ENCODE measurements at places on chromosomes 2 and 18.
A peak's percentile ranks its signal among the peaks of the same experiment; 100 is the strongest.

DNA sequence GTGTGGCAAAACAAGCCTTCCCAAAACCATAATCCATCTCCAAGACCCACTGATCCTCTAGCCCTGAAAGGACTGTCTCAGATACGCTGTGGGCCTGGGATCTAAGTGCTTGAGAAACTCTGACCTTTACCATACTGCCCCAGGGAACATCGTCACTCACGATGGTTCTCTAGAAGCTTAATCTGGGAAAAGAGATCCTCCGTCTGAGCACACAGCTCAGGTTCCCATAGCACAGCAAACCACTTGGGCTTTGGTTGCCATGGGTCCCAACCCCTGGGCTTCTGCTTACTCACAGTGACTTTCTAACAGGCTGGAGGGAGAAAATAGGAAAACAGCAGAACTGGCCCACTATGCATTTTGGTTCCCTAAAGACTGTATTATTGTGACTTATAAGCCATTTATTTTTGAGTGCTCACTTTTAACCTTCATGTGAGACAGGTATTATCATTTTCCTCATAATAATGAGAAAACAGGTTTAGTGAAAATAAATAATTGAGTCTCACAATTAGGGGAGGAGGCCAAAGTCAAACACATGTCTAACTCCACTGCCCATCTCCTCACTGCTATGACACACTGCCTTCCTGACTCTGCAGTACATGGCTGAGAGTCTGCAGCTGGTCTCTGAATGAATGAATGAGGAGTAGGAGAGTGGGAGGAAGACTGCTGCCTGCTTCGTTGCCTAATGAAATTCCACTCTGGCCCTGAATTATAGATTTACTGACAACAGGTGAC lies 46.7 kb downstream of the REEP1 start:
- DNase-seq = no peak

GRCh38 chr18:11873670-11874340 lies 22.6 kb downstream of the CHMP1B start:
- no peak for DNase-seq

DNA sequence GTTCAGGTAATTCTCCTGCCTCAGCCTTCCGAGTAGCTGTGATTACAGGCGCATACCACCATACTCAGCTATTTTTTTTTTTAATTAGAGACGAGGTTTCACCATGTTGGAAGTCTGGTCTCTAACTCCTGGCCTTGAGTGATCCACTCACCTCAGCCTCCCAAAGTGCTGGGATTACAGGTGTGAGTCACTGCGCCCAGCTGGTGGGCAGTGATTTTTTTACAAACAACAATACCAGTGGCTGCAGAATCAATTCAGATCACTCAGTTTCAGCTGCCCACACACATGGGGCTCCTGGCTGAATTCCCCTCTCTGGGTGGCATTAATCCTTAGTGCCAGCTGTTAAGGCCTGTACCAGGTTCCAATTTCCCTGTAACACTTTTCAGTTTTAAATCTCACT lies 13.3 kb upstream of the CYRIA start:
- no peak for DNase-seq

DNA sequence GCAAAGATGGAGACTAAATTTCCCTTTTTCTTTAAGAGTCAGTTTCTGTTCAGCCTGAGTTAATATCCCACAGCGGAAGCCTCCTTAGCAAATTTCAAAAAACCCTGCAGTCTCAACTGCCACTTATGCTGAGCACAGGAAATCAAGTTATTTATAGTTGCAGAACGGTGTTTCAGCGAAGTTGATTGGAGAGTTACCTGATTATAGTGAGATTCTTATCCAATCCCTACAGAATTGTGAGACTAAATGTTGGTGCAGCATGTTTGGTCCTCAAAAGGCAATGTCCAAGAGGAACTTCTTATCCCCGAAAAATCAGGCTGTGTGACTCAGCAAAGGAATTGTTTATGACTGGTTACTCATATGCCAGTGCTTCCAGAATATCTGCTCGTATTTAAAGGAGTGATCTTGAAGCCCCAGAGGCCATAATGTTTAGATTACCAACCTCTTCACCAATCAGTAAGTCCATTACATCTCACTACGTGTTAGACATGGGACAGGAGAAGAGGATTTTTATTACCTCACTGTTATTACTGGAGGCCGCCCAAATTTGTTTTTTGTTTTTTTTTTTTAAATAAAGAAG lies 67.9 kb downstream of the LRRFIP1 start:
- DNase-seq = peak; percentile 99

DNA sequence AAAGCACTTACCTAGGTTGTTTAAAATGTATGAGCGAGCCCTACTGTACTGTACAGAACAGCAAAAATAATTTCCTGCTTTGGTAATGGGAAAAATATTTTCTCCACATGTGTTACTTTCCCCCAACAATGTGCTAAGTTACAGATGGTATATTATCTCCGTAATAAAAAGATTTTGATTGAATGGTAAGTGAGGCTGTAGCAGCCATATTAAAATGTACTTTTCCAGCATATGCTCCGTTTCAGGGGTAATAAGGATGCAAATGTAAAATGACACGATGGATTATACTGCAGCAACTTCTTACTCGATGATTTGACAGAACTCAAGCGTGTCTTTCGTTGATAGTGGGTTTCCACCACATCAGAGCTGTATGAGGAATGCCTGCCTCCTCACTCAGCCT lies 50.5 kb downstream of the OSBPL6 start:
- no peak for DNase-seq

DNA sequence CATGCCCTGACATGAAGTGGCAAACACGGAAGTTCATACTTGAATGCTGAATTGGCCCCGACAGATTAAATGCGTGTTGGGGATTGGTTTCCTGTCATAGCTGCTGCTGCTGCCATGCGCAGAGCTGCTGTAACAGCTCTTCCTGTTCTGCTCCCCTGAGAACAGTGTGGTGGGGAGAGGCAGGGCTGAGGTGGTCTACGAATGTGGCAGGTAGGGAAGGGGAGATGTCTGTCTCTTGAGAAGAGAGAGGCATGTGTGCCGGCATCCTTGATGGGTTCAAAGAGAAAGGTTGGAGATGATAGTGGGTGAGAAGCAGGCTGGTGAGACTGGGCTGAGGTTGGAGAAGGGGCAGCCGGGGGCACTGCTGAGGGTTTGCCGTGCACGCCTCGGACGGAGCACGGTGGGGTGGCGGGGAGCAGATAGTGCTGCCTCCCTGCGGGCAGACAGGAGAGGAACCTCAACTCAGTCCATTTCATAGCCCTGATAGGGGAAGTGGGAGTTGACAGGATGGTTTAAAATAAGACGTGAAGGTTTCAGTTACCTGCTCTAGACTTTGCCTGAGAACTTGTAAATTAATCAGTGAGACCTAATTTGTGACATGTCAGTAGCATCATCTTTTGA lies 46.1 kb downstream of the TMEM185B start:
- no peak for DNase-seq

- DNase-seq = no peak
Observed at GRCh38 chr2:73264332-73264606, 20.0 kb downstream of the FBXO41 start.

GRCh38 chr2:133641942-133642725 lies 73.9 kb upstream of the NCKAP5 start:
- DNase-seq = no peak

- DNase-seq = no peak
Observed at GRCh38 chr2:232466221-232466620, 10.3 kb downstream of the ALPI start.

DNA sequence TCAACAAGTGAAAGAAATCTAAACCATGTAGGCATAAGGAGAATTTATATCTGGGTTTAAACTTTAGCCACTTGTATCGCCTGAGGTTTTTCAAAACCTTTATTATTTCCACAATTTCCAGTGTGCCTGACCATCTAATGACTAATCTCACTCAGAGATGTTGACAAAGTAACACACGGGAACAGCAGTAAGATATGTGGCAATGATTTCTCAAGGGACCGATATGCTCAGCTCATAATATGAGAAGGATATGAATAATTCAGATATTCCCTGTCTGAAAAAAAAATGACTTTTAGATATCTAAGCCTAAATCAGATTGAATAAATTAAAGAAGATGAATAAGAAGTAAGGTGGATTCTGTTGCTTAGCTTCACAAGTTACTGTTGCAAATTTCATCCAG lies 43.5 kb downstream of the TMEM163 start:
- DNase-seq = no peak

DNA sequence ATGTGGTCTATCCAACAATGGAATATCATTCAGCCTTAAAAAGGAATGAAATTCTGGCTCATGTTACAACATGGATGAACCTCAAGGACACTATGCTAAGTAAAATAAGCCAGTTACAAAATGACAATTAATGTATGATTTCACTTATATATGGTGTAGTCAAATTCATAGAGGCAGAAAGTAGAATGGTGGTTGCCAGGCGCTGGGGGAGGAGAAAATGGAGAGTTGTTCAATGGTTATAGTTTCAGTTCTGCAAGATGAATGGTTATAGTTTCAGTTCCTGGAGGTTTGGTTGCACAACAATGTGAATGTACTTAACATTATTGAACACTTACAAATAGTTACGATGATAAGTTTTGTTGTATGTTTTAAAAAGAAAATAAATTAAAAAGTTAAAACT lies 79.2 kb upstream of the IL1R2 start:
- no peak for DNase-seq

GRCh38 chr2:25566694-25567093 lies 106.7 kb downstream of the DTNB start:
- no peak for DNase-seq

DNA sequence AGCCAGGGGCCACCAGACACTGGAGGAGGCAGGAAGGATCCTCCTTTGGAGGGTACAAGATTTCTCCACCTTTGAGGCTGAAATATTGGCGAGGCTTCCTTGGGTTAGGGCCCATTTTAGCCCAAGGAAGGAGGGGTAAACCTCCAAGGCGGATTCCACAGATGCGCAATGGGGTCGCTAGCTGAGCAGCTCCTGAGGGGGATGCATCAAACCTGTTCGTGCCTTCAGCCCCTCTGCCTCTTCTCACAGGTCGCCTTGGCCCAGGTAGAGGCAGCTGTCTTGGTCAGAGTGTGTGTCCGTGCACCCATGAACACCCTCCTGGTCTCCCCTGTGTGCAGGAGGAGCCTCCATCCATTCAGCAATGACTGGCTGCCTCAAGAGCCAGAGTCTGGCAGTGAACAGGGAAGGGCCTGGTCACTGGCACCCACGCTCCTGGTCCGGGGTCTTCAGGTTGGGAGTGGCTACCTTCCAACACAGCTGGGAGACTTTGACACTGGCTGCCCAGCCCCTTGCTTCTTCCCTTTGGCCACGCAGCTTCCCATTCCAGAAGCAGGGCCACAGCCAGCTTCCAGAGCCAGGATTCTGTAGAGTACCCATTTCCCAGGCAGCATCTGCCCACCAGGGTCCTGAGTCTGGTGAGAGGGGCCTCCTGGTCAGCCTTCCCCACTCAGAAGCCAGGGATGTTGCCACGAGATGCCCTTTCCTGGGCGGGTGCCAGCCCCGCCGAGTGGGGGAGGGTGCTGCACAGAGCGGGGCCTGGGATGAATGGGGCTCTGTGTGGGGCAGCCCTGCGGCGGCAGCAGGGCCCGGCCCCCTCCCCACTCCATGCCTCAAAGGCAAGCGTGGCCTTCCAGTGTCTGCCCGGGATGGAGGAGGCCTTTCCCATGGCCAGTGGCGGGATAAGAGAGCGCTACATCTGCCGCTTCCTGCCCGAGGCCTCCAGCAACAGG lies 95.8 kb upstream of the GPC1 start:
- no peak for DNase-seq

- no peak for DNase-seq
Observed at GRCh38 chr2:165533331-165533730, 63.8 kb downstream of the CSRNP3 start.

DNA sequence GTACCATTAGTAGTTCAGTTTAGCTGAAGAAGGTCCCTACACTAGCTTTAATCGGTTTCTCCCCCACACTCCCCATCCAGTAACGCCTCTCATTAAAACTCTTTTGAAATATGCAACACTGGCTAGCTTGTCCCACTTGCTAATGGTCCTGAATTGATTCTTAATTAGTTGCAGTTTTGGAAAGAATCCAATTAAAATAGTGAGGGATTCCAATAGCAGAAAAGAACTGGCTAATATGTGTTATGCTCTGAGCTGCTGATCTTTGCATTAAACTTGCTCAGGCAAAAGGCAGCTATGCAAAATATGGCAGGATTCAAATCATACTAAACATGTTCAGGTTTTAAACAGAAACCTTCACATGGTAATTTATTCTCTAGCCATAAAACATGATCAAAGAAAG lies 252.5 kb upstream of the HNRNPA3 start:
- DNase-seq = no peak

DNA sequence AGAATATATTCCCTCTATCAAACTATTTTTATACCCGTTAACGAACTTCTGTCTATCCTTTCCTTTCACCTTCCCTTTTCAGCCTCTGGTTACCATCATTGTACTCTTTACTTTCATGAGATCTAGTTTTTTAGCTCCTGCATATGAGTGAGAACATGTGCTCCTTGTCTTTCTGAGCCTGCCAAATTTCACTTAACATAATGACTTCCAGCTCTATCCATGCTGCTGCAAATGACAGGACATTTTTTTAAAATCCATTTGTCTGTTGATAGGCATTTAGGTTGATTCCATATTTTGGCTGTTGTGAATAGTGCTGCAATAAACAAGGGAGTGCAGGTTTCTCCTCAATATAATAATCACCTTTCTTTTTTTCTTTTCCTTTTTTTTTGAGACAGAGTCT lies 8.2 kb upstream of the CCDC195 start:
- DNase-seq = no peak

- DNase-seq = no peak
Observed at GRCh38 chr2:150470435-150470834, 17.0 kb downstream of the RND3 start.

- no peak for DNase-seq
Observed at GRCh38 chr2:5465859-5466258, 226.3 kb upstream of the SOX11 start.

GRCh38 chr2:119674711-119675500 lies 4.1 kb upstream of the TMEM177 start:
- no peak for DNase-seq

DNA sequence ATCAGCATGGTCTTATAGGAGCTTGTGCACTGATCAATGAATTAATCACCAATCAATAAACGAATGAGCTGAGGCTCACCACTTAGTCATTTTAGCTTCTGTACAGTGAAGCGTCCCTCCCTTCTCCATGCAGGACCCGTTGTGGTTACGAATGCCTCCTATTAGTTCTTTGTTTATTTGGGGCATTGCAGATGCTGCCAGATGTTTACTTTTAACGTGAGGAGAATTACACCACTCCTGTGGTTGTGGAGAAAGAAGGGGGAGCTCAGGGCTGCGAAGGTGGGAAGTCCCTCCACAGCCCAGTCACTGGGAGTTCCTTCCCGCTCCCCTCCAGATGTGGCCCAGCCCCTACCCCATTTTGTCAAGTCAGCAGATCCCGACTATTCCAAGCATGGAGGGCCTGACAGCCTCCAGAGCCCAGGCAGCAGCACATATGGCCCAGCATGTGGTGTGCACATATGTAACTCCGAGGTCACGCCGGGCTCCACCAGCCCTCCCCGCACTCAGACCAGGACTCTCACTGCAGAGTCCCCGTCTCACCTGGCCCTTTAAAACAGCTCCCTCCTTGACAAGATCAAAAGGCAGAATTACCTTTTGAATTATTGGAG lies 20.9 kb downstream of the PKDCC start:
- no peak for DNase-seq

- no peak for DNase-seq
Observed at GRCh38 chr18:13231151-13231550, 12.6 kb downstream of the LDLRAD4 start.

GRCh38 chr2:123993728-123994323 lies 31.3 kb upstream of the CNTNAP5 start:
- peak; percentile 1 for DNase-seq

GRCh38 chr18:75658330-75658729 lies 230.8 kb upstream of the SMIM21 start:
- DNase-seq = no peak

Data from HFFc6 (cell line).